ENCODE measurements at places on chromosomes 3 and 15.

- DNase-seq, result no peak
These were observed 101.3 kb downstream of the NUP210 start for GRCh38 chr3:13318626-13319470.

DNA sequence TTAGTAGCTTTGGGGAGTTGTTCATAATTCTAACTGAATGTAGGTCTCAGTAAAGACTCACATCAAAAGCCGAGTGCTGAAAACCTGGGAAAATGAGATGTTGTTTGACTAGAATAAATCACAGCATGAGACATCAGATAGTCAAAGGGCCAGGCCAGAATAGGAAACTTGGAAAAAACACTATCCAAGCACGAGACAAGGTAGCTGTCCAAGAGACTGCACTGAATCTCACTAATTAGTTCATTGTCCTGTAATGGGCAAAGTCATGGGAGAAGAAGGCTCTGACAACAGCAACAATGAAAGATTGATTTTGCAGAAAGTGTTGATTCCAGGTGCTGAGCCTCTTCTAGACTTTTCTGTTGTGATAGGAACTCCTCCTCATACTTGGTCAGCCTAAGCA is 314.2 kb downstream of the ROBO1 start:
- no peak for DNase-seq

DNA sequence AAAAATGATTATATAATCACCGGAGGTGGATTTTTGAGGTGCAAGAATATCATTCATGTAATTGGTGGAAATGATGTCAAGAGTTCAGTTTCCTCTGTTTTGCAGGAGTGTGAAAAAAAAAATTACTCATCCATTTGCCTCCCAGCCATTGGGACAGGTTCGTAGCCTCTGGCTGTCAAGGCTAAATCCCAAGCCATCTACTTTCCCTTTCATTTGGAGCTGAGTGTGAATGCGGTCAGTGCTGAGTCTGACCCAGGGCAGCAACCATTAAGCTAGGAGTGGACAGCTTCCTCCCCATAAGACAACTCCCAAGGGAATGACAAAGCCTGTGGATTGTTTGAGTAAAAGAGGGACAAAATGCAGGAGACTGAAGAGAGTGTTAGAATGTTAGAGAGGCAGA is 33.6 kb downstream of the PARP14 start:
- DNase-seq, result no peak

DNA sequence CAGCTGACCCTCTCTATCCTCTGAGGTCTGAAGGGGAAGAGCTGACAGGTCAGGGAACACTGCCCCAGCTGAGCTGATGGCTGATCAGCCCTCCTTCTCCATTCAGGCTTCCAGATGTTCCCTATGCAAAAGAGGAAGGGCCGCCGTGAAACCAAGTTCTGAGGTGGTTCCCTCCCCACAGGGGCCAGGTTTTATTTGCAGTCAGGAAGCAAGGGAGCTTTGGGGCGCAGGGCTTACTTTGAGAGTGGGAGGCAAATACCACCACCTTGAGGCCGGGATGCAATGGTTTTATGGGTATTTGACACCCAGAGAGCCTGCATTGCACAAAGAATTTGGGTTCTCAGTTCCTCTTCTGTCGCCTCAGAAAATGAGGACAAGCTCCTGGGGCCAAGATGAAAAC is 186.9 kb downstream of the ARRDC4 start:
- no peak for DNase-seq

DNA sequence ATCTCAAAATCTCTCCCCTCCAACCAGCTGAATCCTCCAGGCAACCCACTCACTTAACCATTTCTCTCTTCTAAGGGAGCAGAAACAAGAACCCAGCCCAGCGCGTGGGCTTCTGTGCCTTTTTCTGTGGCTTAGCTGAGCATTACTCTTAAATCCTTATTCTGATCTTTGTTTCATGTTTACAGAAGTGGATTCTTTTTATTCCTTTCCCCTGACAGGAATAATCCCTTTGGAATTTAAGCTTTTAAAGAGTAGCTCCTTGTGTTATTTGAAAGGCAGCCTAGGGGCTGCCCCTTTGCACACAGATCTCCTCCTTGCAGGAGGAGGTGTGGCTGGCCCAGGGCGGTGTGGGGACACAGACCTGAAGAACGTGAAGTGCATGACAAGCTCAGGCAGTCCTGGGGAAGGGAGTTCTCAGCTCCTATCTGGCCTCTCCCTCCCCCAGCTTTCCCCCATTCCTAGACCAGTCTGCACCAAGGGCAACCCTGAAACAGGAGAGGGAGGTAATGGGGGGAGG is 77.1 kb upstream of the UBE2E1 start:
- DNase-seq, result peak; percentile 75

- no peak for DNase-seq
These were observed 176.4 kb downstream of the GBE1 start for GRCh38 chr3:81585056-81585455.

DNA sequence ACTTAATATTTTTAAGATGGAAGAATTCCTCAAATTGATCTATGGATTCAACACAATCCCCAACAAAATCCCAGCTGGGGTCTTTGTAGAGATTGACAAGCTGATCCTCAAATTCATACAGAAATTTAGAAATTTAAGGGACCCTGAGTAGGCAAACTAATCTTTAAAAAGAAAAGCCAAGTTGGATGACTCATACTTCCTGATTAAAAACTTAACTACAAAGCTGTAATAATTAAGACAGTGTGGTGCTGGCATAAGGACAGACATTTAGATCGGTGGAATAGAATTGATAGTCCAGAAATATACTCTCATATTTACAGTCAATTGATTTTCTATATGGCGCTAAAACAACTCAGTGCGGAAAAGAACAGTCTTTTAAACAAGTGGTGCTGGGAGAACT is 11.6 kb downstream of the FAM162A start:
- DNase-seq, result no peak

- DNase-seq, result no peak
These were observed 380 bp upstream of the ALS2CL start for GRCh38 chr3:46693892-46694226.

GRCh38 chr15:44804298-44805046 is 68.1 kb downstream of the TRIM69 start:
- DNase-seq, result no peak

- DNase-seq, result no peak
These were observed 106.4 kb upstream of the PTX3 start for GRCh38 chr3:157330206-157330605.

DNA sequence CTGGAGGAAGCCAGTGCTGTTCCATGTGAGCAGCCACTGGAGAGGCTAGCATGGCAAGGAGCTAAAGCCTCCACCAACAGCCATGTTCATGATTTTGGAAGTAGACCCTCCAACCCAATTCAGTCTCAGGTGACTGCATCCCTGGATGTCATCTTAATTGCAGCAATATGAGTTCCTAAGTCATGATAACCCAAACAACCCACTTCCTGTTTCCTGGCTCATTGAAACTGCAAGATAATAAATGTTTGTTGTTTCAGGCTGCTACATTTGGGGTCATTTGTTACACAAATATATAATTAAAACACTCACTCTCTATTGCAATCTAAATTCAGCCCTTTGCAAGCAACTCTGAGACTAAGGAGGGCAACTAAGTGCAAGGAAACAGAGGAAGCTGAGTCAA is 62.4 kb upstream of the SLC24A5 start:
- no peak for DNase-seq

DNA sequence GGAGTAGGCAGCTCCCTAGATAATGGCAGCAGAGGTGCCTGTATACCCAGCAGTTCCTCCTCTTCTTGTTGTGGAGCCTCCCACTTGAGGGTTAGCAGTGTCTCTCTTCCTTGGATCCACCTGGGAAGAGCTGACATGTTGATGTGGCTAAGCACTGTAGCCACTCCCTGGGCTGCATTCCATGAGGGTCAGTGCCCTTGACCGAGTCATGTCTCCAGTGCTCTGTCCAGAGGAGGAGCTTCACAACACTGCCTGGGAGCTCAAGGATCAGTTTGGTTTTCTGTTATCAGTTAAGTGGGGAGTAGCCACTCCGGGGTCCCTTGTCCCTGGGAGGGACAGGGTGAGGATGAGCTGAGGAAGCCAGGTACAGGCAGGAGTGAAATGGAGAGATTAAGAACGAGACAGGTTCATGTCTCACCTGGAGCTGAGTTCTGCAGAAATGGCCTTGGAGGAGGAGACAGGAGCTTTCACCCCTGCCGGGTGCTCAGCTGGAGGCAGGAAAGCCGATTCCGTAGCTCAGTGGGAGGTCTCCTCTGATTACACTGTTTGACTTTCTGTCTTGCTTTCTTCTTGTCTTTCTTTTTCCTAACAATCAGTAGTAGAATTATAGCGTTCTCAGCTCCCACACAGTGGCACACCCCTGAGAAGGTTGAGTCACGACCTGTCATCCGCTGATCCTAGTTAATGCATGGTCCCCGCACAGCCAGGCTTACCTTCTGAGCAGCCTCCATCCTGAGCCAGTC is 57.9 kb upstream of the SEC22A start:
- peak; percentile 23 for DNase-seq

- DNase-seq, result peak; percentile 11
These were observed 367.4 kb upstream of the WNT5A start for GRCh38 chr3:55854494-55854893.

DNA sequence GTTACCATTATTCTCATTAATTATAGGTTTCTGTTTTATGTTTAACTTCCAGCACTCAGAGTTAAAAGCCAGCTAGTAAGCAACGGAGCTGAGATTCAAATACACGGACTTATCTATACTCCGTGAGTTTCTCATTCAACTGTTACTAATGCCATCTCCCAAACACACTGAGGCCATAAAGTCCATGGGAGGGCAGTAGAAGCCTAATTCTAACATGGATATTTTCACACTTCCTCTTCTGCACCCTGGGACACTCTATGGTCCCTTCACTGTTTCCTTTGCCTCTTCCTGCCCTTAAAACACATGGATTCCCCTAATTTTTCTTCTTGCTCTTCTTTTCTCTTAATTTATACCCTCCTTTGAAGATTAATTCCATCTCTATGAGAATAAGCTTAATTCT is 245.0 kb downstream of the KLF13 start:
- DNase-seq, result no peak

DNA sequence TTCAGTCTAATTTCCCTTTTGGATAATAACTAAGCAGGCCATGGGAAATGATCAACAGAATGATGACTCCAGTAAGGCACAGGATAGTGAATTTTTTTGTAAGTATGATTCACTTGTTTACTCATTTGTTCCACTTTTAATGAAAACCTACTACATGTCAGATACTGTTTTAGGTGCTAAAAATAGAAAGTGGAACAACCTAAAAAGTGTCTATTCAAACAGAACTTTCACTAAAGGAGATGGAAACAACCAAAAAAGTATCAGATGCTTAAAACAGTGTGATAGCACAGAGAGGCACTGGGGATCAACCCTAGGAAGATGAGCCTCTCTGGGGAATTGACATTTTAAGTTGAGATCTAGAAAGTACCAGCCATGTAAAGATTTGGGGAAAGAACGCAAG is 11.1 kb downstream of the RYK start:
- DNase-seq, result no peak

GRCh38 chr3:64939309-64939708 is 251.5 kb upstream of the ADAMTS9 start:
- DNase-seq, result no peak

GRCh38 chr15:73709686-73710085 is 25.5 kb downstream of the CD276 start:
- DNase-seq, result no peak

DNA sequence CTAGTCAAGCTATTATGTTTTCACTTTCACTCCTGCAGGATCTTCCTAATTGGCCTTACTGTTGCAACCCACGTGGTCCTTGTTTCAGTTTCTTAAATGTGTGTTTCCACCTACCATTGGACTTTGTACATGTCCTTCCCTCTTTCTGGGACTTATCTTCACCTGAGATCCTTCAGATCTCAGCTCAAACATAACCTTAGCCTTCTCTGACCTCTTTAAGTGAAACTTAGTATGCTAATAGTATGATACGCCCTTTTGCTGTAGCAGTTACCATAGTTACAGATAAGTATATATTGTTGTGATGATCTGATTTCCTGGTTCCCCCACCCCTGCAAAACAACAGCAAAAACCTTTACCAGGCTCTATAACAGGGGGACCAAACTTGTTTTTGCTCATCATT is 35.2 kb downstream of the U2SURP start:
- no peak for DNase-seq

GRCh38 chr15:30063835-30064546 is 18.8 kb upstream of the GOLGA8J start:
- no peak for DNase-seq

DNA sequence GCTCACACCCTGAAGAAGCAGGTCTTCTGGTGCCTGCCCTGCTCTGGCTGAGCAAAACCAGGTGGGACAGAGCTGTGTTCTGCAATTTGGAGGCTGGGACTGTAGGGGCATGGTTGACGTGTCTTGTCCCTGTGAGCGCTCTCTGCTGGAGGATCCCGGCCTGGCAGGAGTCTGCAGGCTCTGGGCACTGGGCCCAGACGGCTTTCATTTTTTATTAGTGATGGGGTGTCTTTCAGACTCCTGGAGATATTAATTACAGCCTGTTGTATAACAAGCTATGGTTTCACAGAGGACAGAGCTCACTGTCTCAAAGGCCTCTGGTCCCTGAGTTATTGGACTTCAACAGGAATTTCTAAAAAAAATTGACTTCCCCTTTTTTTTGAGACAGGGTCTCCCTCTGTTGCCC is 29.5 kb upstream of the ZNF710 start:
- no peak for DNase-seq

- DNase-seq, result no peak
These were observed 138.0 kb upstream of the BHLHE40 start for GRCh38 chr3:4841225-4841624.

DNA sequence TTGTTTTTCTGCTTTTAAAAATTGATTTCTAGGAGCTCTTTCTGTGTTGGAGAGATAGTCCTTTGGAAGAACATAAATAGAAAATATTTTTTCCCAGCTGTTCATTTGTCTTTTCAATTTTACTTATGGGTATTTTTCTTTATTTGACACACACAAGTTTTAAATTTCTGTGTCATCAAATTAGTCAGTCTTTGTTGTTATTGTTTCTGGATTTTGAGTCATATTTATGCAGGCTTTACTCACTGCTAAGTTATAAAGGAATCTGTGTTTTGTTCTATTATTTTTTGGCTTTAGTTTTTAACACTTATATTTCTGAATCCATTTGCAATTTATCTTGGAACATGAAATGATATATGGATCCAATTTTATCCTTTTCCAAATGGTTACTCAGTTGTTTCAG is 5.9 kb upstream of the GHSR start:
- no peak for DNase-seq

GRCh38 chr3:46702246-46703012 is 1.2 kb downstream of the TMIE start:
- no peak for DNase-seq

- DNase-seq, result no peak
These were observed 23.1 kb upstream of the MBNL1 start for GRCh38 chr3:152245498-152246170.

DNA sequence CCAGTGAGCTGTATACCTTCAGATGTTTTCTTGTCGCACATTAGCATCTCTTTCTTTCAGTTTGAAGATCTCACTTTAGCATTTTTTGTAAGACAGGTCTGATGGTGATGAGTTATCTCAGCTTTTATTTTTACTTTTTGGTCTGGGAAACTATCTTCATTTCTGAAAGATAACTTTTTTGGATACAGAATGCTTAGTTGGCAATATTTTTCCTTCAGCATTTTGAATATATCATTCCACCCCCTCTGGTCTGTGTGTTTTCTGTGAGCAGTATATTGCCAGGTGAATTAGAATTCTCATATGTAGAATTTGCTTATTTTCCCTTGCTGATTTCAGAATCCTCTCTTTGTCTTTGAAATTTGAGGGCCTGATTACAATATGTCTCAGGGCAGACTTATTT is 743.3 kb downstream of the PLOD2 start:
- DNase-seq, result no peak

- no peak for DNase-seq
These were observed 96.7 kb downstream of the ATP10A start for GRCh38 chr15:25766417-25766816.

All from PC-9 (cell line).